Activated CD8-positive, alpha-beta memory T cell treated with anti-CD3 and anti-CD28 coated beads for 1 hour (primary cell): ENCODE measurements at places on chromosomes 4 and X.

- DNase-seq = no peak
Measured at GRCh38 chr4:106208481-106209460, 107.2 kb downstream of the TBCK start.

- DNase-seq = no peak
Measured at GRCh38 chr4:172048666-172049065, 235.5 kb downstream of the GALNTL6 start.

GRCh38 chrX:10190367-10190766, 33.6 kb downstream of the CLCN4 start:
- no peak for DNase-seq

GRCh38 chrX:19698122-19698521, 182.8 kb upstream of the MAP3K15 start:
- DNase-seq = no peak

GRCh38 chrX:155966876-155967275, 30.6 kb upstream of the IL9R start:
- no peak for DNase-seq

DNA sequence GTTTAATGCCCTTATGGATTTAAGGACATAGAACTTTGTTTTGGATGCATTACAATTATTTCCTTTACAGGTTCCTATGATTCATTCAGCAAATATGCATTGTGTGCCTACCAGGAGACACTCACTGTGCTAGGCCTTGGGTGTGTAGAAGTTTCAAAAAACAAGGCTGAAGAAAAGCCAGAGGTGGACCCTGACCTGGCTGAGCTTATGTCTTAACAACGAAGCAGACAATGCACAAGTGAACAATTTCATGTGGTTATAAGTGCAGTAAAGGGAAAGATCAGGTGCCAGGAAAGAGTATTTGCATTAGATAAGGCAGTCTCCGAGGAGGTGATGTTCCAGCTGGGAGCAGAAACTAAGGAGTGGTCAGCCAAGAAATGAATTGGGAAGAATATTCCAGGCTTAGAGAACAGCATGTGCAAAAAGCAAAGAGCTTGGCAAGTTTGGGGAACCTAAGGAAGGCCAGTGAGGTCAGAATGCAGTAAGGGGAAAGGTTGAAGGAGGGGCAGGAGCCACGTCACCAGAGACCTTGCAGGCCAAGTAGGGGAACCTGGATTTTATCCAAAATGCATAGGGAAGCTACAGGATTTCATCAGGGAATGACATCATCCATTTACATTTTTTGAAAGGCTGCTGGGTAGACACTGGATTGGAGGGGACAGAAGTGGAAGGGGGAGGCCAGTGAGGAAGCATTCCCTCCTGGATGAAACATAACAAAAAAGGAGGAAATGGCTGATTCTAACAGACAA, 193.6 kb downstream of the SOWAHB start:
- DNase-seq = no peak

DNA sequence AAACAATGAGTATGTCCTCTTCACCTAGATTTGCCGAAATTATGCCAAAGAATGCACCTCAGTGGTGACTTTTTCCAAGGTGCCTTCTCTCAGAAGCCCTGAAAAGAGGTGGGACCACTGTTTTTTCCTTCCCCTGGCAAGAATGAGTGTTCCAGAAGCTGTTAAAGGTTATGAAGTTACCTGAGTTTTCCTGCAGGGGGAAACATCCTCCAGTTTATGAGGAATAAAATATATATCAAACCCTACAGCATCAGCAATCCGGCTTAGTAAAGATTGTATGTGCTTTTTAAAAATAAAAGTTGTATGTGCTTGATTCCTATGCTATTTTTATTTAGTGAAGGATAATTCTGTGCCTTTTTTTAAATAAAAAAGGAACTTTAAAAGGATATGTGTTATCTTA, 73.3 kb downstream of the RBM46 start:
- no peak for DNase-seq

- DNase-seq = no peak
Measured at GRCh38 chr4:140756319-140757231, at the start of gene TBC1D9. TBC1D9 (minus strand) TSS chr4:140756385; CDS start chr4:140756045, 340 bp downstream.

DNA sequence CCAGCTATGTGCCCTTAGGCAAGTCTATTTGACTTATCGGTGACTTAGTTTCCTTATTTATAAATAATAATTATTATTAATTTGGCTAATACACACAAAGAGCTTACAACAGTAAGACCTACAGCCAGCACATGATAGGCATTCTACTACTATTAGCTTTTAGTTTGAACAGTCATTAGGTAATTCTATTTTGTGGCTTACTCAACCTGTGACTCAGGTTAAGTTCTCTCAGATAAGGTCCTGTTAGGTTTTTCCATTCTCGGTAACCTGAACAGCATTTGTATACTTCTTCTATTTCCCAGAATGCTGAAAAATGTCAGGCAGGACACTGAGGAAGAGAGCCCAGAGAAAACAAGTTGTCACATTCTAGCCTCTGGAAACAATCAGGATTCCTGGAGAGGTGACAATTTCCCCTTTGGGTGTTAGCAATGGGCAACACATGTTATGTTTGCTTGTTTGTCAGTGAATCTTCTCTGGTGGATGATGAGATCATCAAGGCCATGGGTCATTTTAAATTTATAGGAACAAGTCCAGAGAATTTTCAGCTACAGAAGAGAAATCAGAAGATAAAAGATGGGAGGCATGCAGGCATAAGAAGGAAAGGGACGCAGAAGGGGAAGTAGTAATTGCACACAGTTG, 2144.7 kb downstream of the PCDH7 start:
- DNase-seq = no peak

DNA sequence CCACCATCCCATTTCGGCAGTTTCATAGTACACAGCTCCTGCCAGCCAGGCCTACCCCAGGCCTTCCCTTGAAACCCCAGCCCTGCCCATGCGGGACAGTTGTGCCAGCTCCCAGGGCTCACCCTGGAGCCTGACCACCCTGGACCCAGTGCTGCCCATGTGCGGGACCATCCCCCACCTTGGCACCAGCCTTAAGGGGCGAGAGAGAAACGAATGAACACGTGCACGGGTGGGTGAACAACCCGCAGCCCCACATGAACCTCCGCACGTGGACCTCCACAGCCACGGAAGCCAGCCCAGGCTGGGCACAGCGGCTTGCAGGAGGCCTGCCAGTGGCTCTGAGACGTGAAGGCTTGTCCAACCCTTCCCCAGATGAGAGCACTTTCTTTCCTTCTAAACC, 76.0 kb upstream of the MXD4 start:
- no peak for DNase-seq

GRCh38 chr4:87843936-87844335, 11.2 kb downstream of the MEPE start:
- DNase-seq = no peak

DNA sequence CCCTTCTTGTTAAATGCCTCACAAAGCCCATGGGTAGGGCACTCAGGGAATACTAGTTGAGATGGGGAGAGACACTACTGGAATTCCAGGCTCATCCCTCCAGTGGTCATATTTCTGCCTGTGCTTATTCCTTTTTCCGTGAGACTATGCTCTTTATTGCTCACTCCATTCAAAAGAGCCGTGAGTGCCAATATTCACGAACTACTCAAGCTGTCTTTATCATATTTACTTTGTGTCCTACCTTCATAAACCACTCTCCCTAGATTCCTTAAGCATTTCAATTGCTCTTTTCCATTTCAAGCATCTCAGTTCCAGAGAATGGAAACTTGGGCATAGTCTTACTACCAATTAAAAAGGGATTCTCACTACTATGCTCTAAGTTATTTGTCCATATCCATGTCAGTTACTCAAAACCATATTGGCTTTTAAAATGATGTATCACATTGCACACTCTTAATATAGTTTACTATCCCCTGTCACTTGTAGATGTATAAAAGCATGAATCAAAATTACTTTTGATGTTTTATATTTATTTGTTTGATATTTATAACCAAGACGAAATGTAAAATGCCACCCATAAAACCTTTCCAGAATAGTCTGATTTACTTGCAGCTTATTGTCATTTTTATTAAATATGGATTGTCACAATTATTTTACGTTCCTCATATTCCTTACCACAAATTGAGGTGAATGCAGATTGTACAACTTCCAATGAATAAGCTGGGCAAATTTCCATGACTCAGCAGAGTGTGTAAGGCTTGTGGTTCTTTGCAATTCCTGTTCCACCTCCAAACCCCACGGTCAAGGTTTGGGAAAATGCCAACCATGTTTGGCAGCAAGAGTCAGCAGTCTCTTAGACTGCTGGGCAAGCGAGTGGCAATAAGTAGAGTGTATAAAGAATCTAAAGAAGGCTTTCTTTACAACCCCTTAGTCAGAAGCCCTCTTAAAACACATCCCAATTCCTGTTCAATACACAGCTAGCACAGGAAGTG, 24.4 kb downstream of the ENOX2 start:
- DNase-seq = no peak

- no peak for DNase-seq
Measured at GRCh38 chr4:184154199-184154598, 63.5 kb downstream of the ENPP6 start.
